ENCODE measurements at places on chromosomes 3 and 15.

GRCh38 chr15:60869851-60870250, 359.3 kb downstream of the RORA start:
- DNase-seq: no peak

DNA sequence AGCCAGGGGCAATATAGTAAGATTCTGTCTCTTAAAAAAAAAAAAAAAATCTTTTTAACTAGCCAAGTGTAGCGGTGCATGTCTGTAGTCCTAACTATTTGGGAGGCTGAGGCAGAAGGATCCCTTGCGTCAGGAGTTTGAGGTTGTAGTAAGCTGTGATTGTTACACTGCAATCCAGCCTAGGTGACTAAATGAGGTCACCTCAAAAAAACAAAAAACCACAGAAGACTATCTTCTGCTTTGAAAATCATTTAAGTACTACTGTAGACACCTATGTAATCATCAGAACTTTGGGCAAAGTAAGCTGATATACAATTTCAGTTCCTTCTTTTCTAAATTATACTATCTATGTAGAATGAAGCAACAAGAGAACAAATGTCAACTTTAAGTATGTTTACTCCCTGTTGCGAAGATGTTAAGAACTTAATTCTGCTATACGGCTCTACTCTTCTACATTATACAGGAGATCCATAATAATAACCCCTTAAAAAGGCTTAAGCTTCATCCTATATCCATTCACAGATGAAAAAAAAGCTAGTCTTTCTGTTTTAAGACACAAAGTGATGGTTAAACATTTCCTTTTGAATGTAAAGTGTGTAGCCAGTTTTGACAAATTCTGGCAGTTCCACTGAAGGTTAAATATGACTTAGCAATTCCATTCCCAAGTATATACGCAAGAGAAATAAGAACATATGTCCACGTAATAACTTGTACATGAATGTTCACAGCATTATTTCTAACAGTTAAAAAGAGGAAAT, 15.2 kb downstream of the DAZL start:
- DNase-seq: no peak

DNA sequence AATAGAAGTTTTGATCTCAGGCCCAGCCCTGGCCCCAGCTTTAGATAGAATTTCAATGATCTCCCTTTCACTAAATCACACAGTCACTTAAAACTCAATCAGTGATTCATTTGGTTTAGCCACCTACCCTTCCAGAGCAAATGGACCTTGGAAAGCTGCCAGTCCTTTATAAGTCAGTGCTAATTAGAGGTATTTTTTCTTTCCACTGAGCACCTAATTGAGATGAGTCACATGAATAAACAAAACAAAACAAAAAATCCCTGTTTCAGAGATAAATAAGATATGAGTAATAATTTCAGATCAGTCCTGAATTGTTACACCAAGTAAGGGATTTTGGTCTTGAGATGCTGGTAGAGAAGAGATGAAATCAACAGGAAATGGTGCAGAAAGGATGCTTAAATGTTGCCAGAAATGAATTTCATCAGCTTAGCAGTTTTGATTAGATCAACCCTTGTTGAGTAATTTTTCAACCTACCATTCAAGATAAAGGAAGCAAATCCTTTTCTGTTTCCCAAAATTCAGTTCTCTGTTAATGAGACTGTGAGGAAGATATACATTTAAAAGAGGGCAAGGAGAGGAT, 352.0 kb upstream of the COL8A1 start:
- no peak for DNase-seq

DNA sequence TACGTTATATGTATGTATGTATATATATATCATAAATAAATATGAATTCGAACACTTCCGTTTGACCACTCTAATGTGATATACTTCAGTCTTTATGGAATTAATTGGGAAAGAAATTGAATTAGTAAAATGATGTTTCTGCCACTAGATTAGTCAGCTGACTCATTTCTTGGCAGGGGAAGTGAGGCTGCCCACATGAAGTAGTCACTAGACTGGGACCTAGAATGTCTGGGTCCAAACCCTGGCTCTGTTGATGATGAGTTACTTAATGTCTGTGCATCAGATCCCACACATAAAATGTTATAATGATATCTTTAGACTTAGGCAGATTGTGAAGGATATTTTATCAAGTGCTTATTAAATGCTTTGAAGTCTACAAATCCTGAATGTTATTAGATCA, 27.4 kb upstream of the ARL14 start:
- DNase-seq: no peak

- DNase-seq: no peak
Measured at GRCh38 chr3:39108200-39108710, 775 bp downstream of the TTC21A start.

All from nephron progenitor cell (in vitro differentiated cells).